Kidney capillary endothelial cell (primary cell): ENCODE measurements at places on chromosomes 4 and X.
A peak's percentile ranks its signal among the peaks of the same experiment; 100 is the strongest.

- no peak for DNase-seq
Observed at GRCh38 chr4:136763919-136764318, 768.4 kb downstream of the PCDH18 start.

DNA sequence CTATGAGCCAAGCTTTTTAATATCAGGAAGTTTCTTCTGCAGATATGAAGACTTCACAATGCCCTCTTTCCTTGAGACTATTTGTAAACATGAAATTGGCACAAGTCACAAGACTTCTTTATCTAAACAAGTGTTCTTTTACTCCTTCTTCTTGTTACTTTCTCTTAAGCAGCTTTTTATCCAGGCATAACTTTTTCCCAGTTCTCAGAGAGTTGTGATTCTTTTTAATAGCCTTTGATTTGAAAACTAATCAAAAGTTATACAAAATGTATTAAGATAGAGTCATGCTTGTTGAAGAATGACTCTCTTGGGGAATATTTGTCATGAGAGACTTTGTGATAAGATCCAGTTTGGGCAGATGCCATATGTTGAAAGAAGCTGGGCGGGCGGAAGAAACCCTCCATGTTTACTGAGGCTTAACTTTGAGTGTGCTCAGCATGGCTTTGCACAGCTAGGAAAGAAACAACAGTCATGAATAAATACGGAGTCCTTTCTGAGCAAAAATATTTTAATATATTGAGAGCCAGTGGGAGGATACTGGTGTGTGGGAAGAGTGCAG is 39.3 kb downstream of the SYTL5 start:
- DNase-seq, result no peak

DNA sequence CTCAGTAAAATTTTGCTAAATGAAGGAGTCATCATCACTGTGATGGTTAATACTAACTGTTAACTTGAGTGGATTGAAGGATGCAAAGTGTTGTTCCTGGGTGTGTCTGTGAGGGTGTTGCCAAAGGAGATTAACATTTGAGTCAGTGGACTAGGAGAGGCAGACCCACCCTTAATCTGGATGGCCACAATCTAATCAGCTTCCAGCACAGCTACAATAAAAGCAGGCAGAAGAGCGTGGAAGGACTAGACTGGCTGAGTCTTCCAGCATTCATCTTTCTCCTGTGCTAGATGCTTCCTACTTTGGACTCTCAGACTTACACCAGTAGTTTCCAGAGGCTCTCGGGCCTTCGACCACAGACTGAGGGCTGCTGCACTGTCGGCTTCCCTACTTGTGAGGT is 21.3 kb upstream of the WDR44 start:
- DNase-seq, result no peak

DNA sequence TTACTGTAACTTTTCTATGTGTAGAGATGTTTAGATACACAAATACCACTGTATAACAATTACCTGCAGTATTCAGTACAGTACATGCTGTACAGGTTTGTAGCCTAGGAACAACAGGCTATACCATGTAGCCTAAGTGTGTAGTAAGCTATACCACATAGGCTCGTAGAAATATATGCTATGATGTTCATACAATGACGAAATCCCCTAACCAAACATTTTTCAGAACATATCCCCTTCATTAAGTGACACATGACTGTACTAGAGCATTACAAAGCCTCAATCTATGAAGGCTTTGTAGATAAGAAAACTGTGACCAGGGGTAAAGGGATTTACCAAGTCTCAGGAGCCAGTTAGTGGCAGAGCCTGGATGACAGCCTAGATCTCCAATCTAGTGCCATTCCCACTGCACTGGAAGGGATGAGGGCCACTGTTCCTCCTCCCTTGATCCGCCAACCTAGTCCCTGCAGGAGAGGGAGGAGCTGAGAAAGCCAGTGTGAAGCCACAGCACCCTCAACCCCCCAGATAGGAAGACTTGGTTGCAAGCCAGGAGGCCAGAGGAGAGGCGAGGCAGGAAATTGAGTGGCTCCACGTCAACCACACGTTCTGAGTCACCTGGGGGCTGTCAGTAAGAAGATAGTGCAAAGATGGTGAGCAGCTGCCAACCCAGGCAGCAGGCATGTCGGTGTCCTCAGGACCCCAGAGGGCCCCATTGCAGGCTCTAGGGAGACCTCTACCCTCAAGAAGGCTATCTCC is 227.7 kb downstream of the BCOR start:
- DNase-seq, result peak; percentile 48

GRCh38 chr4:111959222-111959621 is 186.0 kb upstream of the FAM241A start:
- DNase-seq, result peak; percentile 81
